ENCODE measurements at places on chromosomes 2 and 18.

DNA sequence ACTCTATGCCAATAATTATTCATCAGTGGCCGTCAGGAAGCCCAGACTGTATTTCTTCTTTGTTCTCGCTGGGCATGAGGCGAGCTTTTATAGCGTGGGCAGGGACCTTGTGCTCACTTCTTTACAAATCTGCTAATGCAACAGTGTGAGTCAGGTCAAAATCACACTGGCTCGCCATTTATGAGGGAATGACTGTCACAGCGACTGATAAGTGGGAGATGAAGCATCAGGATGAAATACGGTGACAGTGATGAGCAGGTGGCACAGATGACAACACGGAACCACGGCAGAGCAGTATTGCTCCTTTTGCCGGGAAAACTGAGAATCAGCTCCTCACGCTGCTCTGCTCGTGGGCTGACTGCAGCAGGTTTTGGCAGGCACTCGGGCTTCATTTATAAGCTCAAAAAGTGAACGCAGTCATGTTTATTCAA is 20.5 kb downstream of the TYMS start:
- no peak for DNase-seq

DNA sequence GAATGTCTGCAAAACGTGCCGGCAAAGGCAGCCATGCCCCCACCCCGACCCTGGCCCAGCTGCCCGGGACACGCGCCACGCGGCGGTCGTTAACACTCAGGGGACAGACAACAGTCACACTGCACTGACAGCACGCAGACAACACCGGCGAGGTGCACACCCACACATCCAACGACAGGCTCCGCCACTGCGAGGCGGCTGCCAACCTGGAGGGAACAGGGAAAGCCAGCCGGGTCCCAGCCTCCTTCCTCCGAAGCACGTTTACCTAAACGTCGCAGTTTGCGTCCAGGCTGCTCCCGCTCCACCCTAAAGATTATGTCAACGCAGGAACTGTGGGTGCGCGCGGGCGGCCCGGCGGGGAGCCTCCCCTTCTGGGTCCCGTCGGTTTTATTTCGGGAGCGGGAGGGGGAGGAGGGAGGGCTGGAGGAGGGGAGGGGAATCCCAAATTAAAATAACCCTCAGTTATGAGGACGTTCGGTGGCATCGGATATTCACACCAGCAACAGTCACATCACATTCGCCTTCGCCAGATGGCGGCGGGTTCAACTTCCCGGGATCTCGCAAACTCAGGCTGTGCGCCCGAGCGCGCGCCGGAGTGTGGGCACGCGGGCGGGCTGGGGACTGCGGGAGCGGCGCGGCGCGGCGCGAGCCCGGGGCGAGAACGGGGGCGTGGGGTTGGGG is 644 bp downstream of the PTGR3 start:
- peak; percentile 52 for DNase-seq

GRCh38 chr2:97654309-97654708 is 8.4 kb downstream of the COX5B start:
- DNase-seq, result no peak

GRCh38 chr2:102790091-102790455 is 28.2 kb downstream of the TMEM182 start:
- DNase-seq, result no peak

DNA sequence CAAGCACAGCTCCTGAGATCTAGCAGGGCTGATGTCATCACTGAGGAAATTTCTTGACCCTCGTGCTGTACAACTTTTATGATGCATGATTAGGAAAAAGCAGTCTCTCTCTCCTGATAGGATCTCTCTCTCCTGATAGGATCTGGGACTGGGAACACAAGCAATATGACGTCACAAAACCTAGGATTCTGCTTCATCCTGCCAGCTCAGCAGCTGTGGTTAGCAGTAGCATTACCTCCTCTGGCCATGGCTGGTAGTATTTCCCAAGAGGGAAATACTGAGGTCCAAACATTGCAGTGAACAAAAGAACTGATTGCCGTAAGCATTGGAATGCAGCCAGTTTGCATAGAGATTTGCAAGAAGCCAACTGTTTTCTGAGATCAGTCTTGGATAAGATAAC is 521.2 kb upstream of the POU3F3 start:
- DNase-seq, result no peak
